Neural progenitor cell (in vitro differentiated cells): ENCODE measurements at places on chromosomes 5 and 9.

- no peak for DNase-seq
Measured at GRCh38 chr9:27586304-27586703, 13.0 kb upstream of the C9orf72 start.

DNA sequence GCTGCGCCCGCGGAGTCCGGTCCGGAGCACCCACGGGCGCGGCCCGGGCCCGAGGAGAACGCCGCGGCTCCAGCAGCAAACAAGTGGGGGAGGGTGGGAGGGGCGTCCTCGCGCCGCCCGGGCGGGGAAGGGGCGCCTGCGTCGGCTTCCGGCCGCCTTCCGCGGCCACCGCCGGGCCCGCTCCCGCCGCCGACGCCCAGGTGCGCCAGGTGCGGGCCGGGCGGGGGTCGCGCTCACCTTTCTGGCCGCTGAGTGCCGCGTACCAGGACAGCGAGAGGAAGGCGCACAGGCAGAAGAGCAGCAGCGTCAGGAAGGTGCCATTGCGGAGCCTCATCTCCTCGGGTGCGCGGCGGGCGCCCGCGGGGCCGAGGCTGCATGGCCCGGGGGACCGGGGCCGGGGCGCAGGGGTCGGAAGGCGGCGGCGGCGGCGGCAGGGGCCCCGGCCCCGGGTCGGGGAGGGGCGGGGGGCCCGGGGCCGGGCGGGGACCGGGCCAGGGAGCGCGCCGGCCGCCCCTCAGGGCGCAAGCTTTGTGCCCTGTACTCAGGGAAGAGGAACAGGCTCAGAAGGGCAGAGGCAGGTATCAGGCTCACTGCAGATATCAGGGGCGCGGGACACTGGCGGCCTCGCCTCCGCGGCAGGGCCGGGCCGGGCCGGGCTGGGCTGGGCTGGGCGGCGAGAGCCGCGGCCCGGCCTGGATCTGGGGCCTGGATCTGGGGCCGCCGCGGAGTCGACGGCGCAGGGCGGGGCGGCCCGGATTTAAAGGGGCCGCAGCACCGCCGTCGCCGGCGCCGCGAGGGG, at the start of gene MGAT4B:
Gene MGAT4B, minus strand, starts transcription at position 617 of the 799 bp plus-strand sequence. Its CDS starts 283 bp downstream, at position 334.
- peak; percentile 89 for DNase-seq

DNA sequence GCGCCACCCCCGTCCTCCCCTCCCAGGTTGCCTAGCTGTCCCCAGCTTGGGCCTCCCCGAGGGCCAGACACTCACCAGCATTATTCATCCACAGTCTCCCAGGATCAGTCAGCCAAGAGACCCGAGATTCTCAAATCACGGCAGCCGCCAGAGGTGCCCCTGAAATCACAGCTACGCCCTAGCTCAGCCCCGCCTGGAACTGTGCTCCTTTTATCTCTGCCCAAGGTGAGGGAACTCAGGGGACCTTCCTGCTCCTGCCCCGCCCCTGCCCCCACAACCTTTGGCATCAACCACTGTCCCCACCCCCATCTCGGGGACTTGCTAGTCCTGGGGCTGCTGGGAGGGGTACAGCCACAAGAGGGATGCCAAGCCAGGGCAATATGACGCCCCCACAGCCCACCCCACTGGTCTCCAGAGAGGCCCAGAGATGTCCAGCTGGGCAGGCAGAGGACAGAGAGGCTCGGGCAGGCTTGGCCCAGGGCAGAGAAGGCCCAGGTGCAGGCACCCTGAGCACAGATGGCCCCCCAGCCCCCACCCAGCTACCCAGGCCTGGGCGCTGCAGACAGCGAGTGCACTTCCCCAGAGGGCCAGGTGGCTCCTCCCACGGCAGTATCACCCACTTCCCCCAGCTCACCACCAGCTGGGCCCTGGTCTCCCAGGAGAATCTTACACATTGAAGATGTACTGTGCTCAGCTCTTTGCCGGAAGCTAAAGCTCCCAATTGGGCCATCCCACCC, at the start of gene FUT7:
Gene FUT7, minus strand, starts transcription at position 185 of the 737 bp plus-strand sequence. Its CDS starts 97 bp downstream, at position 88.
- DNase-seq, result no peak

GRCh38 chr5:64947031-64947430, 178.3 kb downstream of the CWC27 start:
- DNase-seq, result no peak

- DNase-seq, result peak; percentile 68
Measured at GRCh38 chr5:116068028-116068632, 16.7 kb upstream of the COMMD10 start.

DNA sequence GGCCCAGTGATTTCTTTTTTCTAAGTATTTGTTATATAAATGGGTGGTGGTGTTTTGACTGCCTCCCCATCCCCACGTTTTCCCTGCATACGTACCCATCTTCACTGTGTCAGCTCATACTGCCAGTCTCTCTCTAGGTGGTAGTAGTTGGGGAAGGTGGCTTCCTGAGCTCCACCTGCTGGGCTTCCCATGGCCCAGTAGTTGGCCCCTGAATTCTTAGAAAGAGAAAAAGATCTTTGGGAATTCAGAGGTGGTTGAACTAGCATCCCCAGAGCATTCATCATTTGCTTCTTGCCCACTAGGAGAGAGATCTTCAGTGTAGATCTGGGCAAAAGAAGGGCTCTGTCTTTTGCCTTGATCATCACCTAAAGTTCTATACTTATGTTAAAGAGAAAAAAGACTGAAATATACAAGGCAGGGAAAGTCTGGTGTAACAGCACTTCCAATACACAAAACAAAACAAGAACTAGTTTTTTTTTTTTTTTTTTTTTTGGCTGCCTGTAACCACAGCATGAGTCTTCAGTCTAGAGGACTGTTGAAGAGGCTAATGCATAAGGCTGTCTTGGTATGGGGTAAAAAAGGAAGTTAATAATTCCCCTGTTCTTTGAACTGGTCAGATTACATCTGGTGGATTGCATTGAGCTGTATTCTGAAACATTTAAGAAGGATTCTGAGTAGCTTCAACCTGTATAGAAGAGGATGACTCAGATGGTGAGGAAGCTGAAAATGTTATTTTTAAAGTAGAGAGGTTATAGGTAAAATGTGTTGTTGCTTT, 128.7 kb downstream of the ATG10 start:
- DNase-seq, result no peak

- DNase-seq, result peak; percentile 84
Measured at GRCh38 chr9:112332977-112333638, at the start of gene PTBP3. PTBP3 (minus strand) TSS chr9:112333619; CDS start chr9:112297865, 35,754 bp downstream.

DNA sequence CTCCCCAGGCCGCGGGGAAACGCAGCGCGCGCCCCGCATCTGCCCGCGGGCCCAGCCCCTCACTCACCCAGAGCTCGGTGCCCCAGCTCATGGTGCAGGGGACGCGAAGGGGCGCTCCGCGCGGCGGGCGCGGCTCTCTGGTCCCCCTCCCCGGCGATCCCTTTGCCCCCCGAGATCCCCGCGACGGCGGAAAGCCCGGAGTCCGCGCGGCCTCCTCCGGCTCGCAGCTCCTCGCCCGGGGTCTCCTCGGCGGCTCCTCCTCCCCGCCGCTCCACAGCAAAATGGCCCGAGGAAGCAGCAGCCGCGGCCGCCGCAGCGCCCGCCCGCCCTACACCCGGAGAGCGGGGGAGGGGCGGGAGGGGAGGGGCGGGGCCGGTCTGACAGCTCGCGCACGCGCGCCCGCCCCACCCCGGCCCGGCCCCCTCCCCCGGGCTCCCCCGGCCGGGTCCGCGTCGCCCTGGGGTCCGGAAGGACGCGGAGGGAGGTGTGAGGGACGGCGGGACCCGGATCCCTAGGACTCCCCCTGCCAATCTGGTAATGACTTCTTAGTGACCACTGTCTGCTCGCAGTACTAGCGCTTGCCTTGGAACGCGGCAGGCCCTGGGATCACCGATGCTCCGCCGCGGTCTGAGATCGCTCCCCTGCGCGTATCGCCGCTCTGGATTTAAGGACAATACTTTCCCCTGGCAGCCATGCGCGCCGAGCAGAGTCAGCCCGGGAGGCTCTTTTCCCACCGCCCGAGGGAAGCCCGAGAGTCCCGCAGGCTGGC, at the start of gene FNBP1:
Gene FNBP1, minus strand, starts transcription at position 305 of the 769 bp plus-strand sequence. Its CDS starts 214 bp downstream, at position 91.
- peak; percentile 94 for DNase-seq

DNA sequence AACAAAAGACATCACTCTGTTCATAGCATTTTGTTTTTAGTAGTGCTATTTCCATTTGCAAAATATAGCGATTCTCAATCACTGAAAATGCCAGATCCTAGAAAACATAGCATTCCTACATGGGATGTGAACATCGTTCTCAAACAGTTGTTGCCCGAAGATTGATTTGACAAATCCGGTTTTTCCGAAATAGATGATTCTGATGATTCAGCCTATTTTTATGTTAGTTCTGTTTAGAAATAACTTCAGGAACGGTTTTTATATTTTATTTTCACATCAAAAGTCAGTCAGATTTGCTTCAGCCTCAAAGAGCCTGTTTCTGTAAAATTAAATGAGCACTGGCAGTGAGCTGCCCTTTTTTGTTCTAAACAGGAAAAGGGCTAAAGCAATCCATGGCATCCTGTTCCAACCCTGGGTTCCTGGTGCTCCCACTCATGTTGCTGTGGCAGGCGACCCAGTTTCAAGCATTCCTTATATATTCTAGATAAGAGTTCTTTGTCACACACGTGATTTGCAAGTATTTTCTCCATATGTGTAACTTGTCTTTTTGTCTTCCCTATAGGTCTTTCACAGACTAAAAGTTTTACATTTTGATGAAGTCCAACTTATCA, 14.2 kb upstream of the PSIP1 start:
- DNase-seq, result no peak

DNA sequence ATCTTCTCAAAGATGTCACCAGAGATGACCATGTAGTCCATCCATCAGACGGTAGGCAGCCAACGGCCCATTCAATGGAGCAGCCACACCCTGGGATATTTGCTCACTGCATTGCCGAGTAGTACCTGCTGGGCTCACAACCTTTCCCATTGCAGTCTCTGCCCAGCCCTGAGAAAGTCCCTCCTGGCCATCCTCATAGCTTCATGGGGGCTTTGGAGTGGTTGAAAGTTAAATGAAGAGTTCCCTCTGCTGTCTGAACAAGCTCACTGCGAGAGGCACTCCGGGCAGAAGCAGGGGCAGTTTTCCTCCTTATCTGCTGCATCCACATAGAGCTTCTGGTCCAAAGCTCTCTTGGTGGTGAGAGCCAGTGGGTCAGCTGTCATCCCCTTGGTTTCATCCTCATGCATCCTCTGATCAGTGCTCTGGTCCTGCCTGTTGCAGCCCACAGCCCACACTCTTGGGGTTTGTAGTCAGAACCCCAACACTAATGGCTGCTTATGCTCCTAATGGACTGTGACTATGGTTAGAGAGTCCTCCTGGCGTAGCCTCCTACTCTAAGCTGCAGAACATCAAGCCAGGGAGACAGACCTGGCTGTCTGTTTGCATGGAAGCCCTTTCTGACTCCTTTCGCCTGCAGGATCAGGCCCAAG, 23.3 kb downstream of the TNFSF8 start:
- DNase-seq, result peak; percentile 74

DNA sequence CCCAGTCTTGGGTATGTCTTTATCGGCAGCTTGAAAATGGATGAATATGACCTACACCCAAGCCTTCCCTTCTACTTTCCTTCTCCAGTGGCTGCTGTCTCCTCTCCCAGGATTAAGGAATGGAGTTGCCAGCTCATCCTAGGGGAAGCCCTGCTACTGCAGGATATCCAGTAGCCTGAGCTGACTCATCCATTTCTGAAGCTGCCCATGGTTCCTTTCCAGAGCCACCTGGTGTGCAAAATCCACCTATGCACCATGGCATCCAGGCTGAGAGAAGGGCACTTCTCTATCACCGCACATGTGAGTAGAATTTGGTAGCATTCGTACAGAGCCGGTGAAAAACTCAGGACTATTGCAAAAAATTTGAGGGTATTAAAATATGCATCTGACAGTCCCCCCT, 290.8 kb downstream of the YTHDC2 start:
- no peak for DNase-seq

GRCh38 chr5:30502277-30502676, 691.2 kb upstream of the CDH6 start:
- DNase-seq, result no peak

GRCh38 chr9:122286764-122287163, 22.1 kb downstream of the MRRF start:
- no peak for DNase-seq

DNA sequence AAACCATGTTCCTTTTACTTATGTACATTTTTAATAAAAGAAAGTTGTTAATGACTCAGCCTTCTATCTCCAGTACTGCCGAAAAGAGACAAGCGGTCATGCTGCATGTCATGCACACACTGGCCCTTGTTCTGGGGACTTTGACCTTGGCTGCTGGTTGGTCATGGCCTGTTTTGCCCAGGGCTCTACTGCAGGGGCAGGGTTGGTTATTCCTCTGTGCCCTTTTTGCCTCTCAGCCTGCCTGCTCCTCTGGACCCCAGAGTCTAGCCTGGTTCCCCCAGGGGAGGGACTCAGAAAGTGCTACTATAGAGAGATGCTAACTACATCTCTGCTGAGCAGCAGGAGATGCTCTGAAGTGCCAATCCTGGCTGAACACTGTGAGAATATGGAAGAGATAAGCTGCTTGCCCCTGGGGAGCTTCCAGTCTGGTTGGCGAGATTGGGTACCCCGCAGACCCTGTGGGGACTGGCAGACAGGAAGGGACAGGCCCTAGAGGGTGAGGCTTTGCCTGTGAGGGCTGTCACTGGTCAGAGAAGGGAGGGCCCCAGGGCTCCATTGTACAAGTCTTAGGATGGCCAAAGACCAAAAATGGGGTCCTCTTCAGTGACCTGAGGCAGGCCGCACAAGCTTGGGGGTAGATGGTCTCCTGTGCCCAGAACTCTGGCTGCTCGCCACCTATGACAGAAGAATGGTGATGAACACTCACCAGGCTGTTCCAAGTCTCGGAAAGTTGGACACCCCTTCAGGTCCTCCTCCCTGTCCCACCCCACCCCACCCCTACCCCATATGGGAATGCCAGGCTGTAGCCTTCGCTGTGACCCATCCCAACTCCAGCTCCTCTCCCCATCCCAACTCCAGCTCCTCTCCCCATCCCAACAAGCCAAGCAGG, 14.3 kb downstream of the IRF1 start:
- DNase-seq, result no peak

GRCh38 chr9:26375448-26375847, 517.2 kb downstream of the CAAP1 start:
- no peak for DNase-seq

- DNase-seq, result no peak
Measured at GRCh38 chr5:157835041-157835440, 23.9 kb downstream of the CLINT1 start.

DNA sequence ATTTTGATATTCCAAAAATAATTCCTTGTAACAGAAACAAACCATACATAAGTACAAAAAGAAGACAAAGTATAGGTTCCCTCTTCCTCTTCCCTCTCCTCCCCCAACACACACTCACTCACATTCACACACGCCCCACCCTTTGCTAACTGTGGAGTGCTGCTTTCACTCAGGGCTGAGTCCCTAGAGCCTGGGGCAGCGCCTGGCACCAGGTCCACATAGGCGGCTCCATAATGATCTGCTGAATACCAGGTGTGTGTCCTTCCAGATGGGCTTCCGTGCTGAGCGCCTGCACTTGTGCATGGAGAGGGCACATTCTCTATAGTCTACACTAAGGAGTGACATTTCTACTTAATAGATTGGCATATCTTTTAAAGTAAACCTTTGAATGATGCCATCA, 3.7 kb downstream of the SEMA4D start:
- no peak for DNase-seq
